Activated T-cell treated with anti-CD3 and anti-CD28 coated beads, Interleukin-2, amount 50 U/mL, for 4 hours (primary cell): ENCODE measurements at places on chromosomes 4 and X.

GRCh38 chr4:92825256-92825655, 521.5 kb downstream of the GRID2 start:
- no peak for DNase-seq

- no peak for DNase-seq
Measured at GRCh38 chr4:180525523-180526077, 1717.6 kb upstream of the TENM3 start.

DNA sequence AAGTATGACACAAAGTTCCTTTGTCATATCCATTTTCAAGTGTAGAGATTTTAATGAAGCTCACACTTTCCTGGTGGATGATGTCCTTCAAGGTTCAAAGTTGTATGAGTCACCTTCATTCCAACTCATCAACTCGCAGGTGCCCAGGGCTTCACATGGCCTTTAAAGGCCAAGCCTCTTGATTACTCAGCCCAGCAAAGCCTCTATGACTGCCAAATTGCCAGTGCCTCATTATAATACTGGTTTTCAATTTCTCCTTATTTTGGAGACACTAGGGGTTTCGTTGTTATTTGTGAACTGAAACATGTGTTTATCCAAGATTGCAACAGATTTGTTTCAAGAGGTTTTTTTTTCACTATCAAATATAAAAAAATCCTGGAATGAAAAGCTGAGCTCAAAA, 45.9 kb upstream of the PPP3CA start:
- DNase-seq: no peak

- no peak for DNase-seq
Measured at GRCh38 chrX:101452056-101452455, 33.2 kb upstream of the ARMCX4 start.

GRCh38 chrX:2445662-2446623, 54.8 kb downstream of the DHRSX start:
- no peak for DNase-seq

DNA sequence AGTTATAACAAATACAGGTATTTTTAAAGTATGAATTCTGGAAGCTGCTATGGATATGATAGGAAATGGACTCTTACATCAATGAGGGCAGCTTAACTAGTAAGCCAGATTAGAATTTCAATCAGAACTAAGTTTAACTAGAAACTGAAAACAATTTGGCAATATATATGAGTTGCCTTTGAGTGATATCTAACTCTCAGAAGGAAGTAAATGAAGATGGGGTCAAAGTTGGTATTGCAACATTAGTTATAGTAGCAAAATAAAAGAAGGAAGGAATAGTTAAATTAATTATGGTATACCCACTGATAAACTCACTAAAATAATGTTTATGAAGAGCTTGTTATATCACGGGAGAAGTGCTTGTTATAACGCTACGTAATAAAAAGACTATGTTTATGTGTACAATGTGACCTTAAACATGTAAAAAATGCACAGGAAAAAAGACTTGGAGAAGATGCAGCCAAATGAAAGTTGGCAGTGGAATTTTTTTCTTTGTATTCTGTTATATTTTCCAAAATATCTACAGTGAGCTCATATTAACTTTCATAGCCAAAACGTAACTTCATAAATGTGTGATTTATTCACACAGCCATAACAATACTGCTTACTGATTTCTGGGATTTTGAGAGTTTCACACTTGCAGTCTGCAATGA, 34.5 kb downstream of the PHKA2 start:
- DNase-seq: no peak

DNA sequence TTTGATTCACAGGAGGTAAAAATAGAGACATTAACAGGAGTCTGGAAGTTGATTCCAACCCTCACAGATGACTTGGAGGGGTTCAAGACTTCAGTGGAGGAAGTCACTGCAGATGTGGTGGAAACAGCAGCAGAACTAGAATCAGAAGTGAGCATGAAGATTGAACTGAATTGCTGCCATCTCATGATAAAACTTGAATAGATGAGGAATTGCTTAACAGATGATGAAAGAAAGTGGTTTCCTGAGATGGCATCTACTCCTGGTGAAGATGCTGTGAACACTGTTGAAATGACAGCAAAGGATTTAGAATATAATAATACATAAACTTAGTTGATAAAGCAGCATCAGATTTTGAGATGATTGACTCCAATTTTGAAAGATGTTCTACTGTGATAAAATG, 76.5 kb downstream of the RELL1 start:
- no peak for DNase-seq

DNA sequence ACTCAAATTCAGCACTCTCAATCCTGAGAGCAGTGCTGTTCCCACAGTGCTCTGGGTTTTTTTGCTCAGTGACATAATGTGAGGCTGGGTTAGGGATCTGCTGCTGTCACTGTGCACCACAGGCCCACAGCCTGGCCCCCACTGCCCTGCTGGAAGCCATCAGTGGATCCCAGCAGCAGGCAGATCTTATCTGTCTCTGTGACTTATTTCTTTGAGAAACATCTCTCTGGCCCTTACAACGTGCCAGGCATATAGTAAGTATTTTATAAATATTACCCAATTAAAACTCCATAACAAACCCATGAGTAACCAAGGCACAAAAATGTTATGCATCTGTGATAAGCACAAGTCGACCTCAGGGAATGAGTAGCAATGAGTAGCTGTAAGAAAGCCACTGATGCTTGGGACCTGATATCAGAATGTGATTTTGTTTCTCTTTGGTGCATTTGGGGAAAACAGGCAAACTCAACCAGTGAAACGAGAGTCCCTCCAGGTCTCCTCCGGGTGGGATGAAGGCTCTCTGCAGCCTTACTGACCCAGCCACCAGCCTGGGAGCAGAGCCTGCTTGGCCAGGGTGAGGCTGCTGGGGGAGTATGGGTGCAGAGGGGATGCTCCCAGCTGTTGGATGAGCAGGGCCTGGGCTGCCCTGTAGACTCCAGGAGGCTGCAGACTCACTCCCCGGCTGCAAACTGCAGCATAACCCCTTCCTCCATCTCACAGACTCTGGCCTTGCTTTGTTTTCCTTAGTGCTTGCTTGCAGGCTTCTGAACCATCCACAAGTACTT, 172.7 kb upstream of the LNX1 start:
- DNase-seq: no peak

DNA sequence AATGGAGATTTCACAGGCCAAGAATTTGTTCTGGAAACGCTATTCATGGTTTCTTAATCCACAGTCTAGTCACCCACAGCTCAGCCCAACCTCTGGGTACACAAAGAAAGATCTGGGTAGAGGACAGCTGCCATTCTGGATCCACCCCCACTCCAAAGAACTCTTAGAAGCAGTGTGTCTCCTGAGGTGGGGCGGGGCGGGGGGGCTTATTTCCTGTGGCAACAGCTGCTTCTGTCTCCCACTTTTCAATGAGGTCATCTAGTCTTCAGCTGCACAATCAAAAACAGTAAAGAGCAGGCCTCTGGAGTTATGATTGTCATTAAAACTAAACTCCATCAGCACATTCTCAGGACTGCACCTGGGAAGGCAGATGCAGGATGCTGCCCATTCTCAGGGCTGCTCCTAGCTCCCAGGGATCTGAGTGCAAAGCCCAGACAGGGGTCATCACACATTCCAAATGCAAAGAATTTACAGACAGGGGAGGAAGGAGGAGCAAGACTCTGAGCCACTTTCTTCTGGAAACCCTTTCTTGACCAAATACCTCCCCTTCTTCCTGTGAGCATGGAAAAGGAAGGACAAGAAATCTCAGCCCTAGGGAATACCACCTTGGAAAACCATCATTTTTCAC, 207.3 kb downstream of the HS6ST2 start:
- no peak for DNase-seq

- peak; percentile 87 for DNase-seq
Measured at GRCh38 chr4:7042503-7043283, 479 bp upstream of the TADA2B start.

- no peak for DNase-seq
Measured at GRCh38 chr4:5881340-5881739, 11.5 kb downstream of the CRMP1 start.

GRCh38 chr4:8359193-8359592, 81.3 kb downstream of the ACOX3 start:
- DNase-seq: no peak

DNA sequence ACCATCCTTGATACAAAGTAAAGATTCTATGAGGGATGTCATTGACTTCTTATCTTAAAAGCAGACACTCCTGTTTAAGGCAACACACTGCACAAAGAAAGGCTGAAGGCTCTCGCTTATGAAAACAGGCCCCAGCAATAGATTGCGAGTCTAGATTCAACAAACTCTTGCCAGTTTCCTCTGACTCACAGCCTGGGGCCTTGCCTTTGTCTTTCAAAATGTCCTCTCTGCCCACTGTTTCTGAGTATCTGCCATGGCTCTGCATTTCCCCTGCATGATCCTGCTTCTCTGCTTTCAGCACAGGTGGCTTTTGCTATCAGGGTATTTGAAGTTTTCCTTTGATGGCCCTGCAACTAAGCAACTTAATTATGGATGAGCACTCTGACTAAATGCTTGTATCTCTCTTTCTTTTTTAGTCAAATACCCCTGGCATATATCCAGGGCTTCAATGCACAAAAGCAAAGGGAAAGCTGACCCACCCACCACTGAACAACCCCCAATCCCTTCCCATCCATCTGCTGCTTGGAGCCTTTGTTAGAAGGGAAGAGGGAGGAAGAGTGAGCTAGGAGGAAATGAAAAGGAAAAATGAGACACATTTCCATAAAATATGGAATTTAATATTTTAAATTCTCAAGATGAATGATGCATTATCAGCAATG, 32.2 kb downstream of the NDP start:
- no peak for DNase-seq
